ENCODE measurements at places on chromosomes 2 and 18.

GRCh38 chr18:74196220-74197119 lies 48.1 kb downstream of the TIMM21 start:
- DNase-seq, result peak; percentile 11

GRCh38 chr18:35775887-35776286 lies 194.3 kb downstream of the GALNT1 start:
- no peak for DNase-seq

DNA sequence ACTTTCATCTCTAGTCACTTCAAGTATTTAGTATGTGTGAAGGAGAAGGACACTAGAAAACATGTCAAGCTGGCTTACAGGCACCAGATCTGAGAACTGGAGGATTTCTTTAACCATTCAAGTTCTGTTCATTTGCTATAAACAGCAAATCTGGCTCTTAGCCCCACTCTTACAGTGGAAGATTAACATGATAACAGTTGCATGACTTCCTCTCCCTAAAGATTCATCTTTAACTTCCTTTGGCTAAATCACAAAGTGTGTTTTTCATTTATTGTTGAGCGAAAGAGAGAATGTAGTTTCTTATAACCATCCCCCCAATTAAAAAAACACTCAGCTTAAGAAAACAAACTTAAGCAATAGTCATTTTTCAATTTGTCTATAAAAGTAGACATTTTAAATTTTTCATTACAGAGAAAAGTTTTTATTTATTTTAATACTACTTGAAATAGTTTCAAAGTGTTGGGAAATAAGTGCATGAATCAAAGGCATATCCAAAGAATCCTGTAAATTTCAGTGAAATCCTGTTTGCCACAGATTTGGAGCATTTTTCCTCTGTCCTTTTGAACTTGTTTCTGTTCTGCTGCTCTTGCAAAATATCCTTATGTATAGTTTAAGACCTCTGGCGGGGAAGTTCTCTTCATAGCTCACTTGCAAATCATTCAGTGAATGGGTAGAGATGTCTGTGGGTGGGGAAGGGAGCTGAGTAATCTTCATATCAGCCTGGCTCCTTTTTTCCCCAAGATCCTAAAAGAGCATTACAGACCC lies 241.0 kb upstream of the RBBP8 start:
- DNase-seq, result no peak

- no peak for DNase-seq
Observed at GRCh38 chr18:24918257-24918656, 433.7 kb downstream of the ZNF521 start.

DNA sequence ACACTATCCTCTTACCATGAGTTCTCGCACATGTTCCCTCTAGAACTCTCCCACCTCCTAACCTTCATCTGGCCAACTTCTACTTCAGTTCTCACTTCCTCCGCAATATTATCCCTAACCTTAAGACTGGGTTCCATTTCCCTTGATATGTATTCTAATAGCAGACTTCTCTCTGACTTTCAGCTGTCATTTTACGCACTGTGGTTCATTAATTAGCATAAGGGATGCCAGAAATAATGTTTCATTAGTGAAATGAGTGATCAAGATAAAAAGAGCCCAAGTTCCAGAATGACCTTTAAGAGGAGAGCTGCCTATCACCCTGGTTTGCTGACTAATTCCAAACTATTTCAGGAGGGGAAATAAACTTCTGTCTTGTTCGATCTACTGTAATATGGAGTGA lies 108.6 kb upstream of the CCDC150 start:
- no peak for DNase-seq

DNA sequence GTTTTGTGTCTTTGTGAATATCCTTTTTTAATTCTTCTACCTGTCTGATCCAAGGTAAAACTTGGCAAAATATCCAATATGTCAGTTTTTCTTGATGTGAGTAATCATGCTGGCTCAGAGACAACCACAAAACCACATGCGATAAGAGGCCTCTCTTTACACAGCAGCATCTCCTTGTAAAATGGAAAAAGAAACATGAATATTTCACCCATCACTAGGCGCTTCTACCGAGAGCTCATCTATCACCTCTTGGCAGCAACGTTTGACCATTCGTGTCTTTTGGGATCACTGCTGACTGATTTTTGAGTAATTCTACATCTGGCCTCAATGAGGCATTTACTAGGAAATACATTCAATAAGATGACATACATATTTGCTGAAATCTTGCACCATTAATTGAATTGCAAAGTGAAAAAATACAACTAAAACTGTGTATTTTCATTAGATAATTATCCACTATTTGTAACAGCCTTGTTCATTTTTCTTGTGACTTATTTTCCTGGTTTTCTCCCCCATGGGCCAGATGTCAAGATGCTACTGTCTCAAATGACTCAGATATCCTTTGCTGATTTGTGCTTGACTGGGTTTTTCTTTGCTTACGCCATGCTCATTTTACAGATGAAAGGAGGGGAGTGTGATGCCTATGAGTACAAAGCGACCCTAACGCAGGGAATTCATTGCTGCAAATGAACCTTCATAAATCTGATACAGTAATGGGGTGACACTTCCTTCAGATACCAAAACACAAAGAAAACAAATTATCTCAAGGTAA lies 467.5 kb downstream of the FBXO15 start:
- no peak for DNase-seq

- no peak for DNase-seq
Observed at GRCh38 chr2:217150236-217150635, 290.4 kb upstream of the TNP1 start.

All from NCI-H187 (cell line).